Fibroblast of mammary gland (primary cell): ENCODE measurements at places on chromosomes 6 and 20.

DNA sequence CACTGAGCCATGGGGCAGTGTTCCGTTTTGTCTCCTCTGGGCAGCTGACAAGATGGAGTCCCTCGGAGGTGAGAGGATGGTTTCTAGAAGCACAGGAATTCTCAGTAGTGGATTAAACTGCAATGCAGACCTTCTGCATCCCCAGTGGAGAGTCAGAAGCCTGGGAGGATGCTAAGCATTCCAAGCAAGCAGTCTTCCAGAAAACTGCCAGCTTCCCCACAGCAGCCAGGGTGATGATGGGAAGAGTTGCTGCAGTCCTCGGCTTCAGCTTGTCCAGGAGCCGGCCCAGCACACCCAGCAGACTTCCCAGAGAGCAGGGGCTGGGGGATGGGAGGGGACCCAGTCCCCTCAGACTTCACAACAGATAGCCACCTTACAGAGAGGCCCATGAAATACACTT is 163.6 kb downstream of the LY86 start:
- no peak for DNase-seq

DNA sequence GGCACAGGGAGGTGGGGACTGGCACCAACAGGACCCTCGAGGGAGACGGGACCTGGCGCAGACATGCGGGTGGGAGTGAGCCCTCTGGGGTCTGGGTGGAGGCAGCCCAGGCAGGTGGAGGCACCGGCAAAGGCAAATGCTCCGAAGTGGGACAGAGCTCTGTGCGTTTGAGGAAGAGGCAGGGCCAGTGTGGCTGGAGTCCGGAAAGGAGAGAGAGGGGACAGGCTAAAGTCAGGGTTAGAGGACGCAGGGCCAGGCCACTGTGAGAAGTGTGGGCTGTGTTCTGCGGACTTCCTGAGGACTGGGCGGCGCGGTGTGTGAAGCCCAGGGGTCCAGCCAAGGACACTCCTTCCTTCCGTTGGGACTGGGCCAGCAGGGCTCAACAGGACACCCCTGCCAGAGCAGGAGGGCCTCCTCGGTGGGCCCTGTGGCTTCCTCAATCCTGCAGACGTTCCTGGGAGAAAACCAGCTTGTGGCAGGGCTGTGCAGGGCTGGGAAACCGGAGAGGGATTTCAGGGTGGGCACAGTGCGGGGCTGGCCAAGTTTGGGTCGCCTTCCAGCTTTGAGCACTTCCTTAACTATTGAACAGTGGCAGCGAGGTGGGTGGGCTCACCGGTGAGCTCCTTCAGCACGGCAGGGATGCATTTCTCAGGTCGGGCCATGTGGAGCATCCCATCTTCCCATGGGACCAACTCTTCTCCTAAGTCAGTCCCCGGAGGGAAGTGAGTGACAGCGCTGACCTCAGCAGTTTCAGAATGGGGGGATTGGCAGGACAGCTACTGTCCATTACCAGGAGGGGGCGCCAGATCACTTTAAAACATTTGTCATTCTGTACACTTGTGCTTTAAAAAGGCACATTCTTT is 22.5 kb downstream of the MOCS3 start:
- DNase-seq: peak; percentile 74

GRCh38 chr6:71649915-71650314 is 236.4 kb upstream of the RIMS1 start:
- DNase-seq: no peak

DNA sequence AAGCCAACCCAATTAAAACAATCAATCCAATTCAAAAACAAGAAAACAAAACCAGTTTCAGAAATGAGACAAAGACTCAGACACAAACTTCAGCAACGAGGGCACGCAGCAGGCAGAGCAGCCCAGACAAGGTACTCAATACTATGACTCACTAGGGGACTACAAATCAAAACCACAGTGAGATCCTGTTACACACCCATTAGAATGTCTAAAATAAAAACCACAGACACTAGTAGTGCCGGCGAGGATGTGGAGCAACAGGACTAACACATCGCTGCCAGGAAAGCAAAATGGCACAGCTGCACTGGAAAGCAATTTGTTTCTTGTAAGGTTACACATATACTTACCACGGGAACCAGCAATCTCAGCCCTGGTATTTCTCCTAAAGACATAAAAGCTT is 28.4 kb upstream of the MAS1L start:
- DNase-seq: peak; percentile 73

- no peak for DNase-seq
Measured at GRCh38 chr20:39150501-39150900, 188.4 kb downstream of the DHX35 start.

DNA sequence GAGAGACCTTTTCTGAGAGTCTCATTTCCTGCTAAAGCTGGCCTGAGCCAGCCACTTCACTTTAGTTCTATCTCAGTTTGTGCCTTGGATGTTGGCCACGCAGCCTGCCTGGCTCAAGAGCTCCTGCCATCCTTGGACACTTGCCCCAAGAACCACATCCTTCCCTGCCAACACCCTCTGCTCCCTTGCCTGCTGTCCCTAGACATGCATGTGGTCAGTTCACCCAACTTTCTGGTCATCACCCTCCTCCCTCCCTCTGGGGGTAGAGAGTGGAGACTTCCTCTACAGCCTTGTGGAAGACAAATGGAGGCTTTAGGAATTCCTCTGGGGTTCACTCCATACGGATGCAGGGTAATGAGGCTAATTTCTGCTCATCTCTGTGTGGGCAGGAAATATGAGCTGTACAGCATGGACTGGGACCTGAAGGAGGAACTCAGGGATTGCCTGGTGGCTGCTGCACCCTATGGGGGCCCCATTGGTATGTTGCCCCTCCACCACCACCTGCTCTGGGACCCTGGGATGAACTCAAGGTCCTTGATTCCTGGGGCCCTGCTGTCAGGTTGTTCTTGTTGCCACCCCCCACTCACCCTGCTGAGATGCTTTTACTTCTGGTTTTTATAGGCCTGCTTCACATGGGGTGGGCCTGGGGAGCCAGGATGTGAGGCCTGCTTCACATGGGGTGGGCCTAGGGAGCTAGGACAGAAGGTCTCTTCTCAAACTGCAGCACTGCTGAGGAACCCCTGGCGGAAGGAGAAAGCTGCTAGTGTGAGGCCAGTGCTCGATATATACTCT is 13.8 kb upstream of the PTPRA start:
- DNase-seq: peak; percentile 60

GRCh38 chr6:90596967-90597539 is 10.2 kb upstream of the MAP3K7 start:
- DNase-seq: no peak

DNA sequence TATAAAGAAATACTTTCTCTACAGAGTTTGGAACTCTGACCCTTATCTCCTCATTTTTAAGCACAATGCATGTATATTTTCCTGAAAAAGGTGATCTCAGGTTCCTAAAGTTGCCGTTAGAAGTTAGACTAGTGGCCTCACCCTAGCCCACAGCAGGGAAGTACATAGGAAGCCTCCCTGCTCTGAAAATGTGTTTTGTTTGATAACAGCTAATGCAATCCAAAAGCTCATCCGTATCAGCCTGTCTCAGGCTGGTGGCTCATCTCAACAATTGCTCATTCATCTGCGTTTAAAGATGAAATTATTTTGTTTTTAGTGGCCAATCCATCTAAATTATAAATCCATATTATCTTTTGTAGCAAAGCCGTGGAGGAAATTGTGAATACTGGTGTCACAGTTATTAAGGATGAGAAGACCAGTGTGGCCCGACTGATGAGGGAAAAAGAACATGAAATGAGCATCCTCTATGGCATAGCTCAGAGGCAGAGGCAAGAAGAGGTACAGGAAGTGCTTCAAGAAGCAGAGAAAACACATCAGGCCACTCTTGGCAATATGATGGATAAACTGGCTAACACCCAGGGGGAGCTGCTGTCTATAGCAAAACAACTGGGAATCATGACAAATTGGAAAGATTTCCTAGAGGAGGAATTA is 20.1 kb downstream of the C6orf163 start:
- no peak for DNase-seq

- DNase-seq: no peak
Measured at GRCh38 chr20:57612436-57612835, 7.8 kb downstream of the ZBP1 start.

DNA sequence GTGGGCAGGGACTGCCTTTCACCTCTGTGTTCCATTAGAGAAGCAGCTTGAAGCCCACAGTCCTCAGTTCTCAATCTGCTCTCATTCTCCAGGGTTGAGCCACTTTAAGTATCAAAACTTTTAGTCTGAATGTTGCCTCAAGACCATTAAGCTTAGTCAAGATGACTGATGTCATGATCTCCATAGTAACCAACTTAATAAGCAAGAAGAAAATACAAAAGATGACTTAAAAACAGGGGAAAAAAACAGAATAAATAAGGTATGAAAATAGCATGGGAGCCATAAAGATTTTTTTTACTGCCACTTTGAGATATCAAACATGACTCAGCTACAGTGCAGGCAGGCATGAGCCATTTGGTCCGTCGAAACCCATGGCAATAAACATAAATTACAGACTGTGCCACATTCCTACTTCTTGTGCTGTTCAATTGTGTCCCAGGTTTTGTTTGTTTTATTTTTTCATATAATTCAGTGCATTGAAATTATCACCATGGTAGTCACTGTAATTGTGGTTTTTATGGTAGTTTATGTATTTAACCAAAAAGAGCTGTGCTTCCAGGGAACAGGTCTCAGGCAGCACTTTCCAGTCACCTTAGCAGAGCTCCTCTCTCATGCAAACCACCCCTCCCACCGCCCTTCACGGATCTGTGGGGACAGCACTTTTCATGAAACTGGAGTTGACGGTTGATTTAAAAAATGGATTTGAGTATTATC is 156.5 kb upstream of the INSM1 start:
- DNase-seq: peak; percentile 9

- DNase-seq: peak; percentile 0
Measured at GRCh38 chr6:92777146-92777740, 642.1 kb downstream of the EPHA7 start.

DNA sequence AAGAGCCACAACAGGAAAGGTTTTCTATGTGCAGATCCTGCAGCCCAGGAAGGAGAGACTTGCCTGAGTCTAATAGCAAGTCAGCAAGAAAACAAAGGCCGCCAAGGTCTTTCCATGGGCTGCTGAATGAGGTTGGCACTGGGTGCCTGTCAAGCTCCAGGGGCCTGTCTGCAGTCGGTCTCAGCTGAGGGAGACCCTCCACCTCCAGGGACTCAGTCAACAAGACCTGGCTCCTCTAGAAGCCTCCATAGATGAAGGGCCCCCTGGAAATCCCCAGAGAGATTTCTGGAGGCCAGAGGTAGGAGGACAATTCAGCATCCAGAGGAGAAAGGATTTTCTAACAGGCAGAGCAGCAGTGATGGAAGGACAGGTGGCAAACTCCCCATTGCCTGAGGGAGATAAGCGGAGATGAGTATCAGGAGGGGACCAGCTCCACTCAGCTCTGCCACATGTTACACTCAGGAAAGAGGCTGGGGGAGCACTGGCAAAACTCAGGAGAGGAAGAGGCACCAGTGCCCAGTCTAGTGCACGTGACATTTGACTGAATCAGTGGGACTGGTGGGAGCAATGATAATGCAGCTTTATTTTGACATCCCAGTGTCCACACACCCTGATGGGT is 33.5 kb upstream of the FKBP1A start:
- DNase-seq: no peak

DNA sequence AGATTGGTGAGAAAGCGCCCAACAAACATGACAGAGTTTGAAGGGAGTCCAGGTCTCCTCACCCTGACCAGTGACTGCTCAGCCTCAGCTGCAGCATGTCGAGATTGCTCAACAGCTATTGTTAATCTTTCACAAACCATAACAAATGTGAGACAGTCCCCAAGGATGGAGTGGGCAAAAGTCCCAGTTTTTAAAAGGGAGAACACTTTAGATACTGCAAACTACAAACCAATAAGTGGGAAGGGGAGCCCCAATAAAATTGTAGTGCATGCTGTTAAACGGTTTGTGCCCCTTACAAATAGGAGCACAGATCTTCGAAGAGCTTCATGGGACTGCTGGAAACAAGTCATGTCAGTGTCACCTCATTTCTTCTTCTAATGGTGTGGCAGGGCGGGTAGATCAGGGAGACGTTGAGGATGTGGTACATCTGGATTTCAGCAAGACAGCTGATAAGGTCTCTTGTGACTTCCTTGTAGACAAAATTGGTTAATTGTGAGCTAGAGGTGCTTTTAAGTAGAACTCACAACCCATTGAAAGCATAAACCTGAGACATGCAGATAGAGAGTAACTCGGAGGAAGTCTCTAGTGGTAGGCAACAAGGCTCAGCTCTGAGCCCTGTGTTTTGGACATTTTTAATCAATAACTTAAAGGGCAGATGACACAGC is 134.0 kb upstream of the ARMC2 start:
- peak; percentile 86 for DNase-seq

DNA sequence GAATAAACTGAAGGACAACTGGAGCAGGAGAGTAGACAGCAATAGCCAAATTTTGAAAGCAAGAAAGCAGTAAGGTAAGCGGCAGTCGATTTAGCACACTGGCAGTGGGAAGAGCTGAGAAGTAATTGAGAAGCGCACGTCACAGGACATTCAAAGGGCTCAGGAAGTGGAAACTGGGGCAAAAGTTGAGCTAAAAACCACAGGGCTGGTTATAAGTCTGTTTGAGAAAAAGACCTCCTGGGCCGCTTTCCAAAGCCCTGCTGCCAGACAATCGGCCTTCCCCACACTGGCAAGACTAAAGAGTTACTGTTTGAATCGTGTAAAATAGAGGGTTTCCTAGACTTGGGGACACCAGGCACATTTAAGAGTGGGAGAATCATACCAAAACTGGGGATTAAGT is 161.4 kb downstream of the DNAH8 start:
- DNase-seq: peak; percentile 21

DNA sequence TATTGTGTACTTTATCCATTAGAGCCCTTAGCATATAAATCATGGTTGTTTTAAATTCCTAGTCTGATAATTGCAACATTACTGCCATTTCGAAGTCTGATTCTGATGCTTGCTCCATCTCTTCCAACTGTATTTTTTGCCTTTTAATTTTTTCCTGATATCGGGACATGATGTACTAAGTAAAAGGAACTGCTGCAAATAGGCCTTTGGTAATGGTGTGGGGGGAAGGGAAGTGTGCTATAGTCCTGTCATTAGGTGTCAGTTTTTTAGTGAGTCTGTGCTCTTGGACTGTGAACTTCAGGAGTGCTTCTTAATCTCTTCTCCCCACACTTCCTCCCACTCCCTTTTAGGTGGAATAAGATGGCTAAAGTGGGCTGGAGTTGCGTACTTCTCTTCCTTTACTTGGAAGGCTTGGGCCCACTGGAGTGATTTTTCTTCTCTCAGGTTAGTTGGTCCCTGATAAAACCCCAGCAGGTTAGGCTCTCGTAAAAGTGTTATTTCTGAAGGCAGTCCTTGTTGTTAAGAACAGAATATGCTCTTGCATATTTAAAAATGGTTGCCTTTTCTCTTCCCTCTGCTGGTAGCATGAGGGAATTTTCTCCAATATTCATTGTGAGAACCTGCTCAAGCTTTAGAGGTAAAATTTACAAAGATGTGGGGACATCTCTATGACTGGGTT is 18.1 kb downstream of the STXBP5 start:
- peak; percentile 43 for DNase-seq

DNA sequence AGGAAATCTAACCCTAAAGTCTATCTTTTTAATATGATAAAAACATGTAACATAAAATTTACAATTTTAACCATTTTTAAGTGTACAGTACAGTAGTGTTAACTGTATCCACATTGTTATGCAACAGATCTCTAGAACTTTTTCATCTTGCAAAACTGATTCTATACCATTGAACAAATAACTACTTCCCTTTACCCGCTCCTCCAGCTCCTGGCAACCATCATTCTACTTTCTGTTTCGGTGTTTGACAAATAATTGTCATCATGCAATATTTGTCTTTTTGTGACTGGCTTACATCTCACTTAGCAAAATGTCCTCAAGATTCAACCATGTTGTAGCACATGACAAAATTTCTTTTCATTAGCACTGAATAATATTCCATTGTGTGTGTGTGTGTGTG is 203.2 kb downstream of the SIM1 start:
- no peak for DNase-seq
